ENCODE measurements at places on chromosomes 1 and 21.
A peak's percentile ranks its signal among the peaks of the same experiment; 100 is the strongest.

- no peak for DNase-seq
Measured at GRCh38 chr1:11151826-11152612, 37.1 kb upstream of the ANGPTL7 start.

GRCh38 chr1:203462878-203463277 lies 12.7 kb upstream of the PRELP start:
- no peak for DNase-seq

- DNase-seq, result no peak
Measured at GRCh38 chr1:175131095-175131494, 61.5 kb downstream of the KIAA0040 start.

GRCh38 chr1:46277658-46278373 lies 25.6 kb downstream of the LRRC41 start:
- no peak for DNase-seq

GRCh38 chr1:116373431-116374352 lies 648 bp downstream of the ATP1A1 start:
- DNase-seq, result peak; percentile 60

DNA sequence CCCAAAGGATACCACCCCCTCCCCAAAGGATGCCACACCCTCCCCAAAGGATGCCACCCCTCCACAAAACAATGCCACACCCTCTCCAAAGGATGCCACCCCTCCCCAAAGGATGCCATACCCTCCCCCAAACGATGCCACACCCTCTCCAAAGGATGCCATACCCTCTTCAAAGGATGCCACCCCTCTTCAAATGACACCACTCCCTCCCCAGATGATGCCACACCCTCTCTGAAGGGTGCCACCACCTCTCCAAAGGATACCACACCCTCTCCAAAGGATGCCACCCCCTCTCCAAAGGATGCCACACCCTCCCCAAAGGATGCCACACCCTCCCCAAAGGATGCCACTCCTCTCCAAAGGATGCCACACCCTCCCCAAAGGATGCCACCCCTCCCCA lies 21.6 kb upstream of the TRIM17 start:
- DNase-seq, result no peak

Measured in CD4-positive, alpha-beta T cell treated with Interleukin-12 subunit alpha and Interleukin-12 subunit beta, for 1 hour (primary cell).